H1 (cell line): ENCODE measurements at places on chromosomes 12 and 14.
A peak's percentile ranks its signal among the peaks of the same experiment; 100 is the strongest.

- H3K4me1 ChIP-seq: no peaks in the 10 kb centered on the region
- no peak overlapping the region for H3K4me3 ChIP-seq
- no peaks in the 10 kb centered on the region for H3K36me3 ChIP-seq
- H3K27ac ChIP-seq: no peak overlapping the region
- no peak for DNase-seq
- no peaks in the 10 kb centered on the region for H3K27me3 ChIP-seq
These were observed 55.6 kb downstream of the TRMT5 start for GRCh38 chr14:60925286-60925685.

DNA sequence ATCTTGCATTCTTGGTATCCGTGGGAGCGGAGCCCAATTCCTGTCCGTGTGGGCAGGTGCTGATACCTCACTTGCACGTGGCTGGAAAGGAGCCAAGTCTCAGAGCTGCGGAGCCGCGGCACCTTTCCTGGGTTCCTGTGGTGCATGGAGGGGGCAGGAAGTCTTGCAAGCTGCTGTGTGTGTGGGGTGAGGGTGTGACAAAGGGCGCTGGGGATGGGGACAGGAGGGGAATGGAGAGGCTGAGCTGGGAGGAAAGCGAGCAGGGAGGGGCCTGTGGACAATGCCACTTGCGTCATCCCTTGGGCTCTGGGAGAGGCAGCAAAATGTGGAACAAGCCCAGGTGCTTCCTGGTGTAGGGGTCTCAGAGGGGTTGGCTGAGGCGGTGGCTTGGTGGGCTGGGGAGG is 86.7 kb downstream of the CALM1 start:
- H3K27ac ChIP-seq: no peak overlapping the region
- H3K4me1 ChIP-seq: peaks cover 2% of the 10 kb centered on the region; the same call in 1 of the 2 replicates
- DNase-seq: no peak
- no peaks in the 10 kb centered on the region for H3K36me3 ChIP-seq
- H3K27me3 ChIP-seq: no peaks in the 10 kb centered on the region

- peaks cover 28% of the 10 kb centered on the region for H3K36me3 ChIP-seq
- peaks cover 8% of the 10 kb centered on the region; the same call in 1 of the 2 replicates for H3K4me1 ChIP-seq
- no peak for DNase-seq
- no peak overlapping the region for H3K4me3 ChIP-seq
- H3K27me3 ChIP-seq: no peaks in the 10 kb centered on the region
- H3K27ac ChIP-seq: no peak overlapping the region
These were observed 109.9 kb downstream of the NCOR2 start for GRCh38 chr12:124457287-124458219.

GRCh38 chr12:67578976-67579661 is 69.4 kb upstream of the DYRK2 start:
- H3K27me3 ChIP-seq: no peaks in the 10 kb centered on the region
- H3K4me1 ChIP-seq: no peaks in the 10 kb centered on the region
- H3K27ac ChIP-seq: no peak overlapping the region
- DNase-seq: no peak

DNA sequence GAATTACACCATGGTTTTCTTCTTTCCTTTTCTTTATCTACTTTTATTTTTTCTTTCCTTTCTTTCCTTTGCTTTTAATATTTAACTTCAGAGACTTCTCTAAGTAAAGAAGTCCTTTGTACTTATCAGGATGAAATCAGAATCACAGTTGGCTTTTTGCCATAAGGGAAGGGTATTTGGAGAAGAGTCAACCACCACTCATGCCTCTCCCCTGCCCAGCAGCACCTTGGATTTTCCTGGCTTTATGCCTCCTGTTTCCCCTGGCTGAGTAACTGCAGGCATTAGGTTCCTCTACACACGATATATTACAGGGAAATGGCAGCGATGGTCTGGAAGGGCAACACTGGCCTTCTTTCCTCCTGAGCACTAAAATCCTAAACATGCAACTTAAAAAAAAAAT is 266.4 kb upstream of the CAND1 start:
- no peaks in the 10 kb centered on the region for H3K36me3 ChIP-seq
- H3K27me3 ChIP-seq: no peaks in the 10 kb centered on the region
- no peak overlapping the region for H3K4me3 ChIP-seq
- H3K4me1 ChIP-seq: no peaks in the 10 kb centered on the region

DNA sequence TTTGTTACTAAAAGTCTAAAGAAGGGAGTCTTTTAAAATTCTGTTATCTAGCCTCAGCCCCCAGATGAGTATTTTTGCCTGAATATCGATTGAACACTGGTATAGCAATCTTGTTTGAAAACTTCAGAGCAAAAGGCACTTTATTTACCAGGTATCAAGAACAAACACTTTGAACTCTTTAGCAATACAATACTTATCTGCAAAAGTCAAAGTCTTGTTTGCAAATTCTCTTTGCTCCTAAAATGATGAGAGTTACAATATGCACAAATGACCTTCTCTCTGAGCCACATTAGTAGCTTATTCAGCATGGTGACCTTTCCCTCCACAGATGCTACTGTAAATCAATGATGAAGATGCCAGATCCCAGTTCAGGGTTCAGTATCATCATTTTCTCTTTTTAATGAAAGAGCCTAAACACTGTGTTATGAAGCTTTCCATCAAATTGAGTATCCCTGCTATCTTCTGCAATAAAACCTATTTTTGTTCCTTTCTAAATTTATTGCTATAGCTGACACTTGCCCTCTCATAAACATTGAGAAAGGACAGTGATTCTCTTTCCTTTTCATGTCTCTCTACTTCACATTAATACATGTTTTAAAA is 752.7 kb upstream of the MGAT4C start:
- H3K4me3 ChIP-seq: no peak overlapping the region
- DNase-seq: no peak
- no peaks in the 10 kb centered on the region for H3K4me1 ChIP-seq
- no peaks in the 10 kb centered on the region for H3K36me3 ChIP-seq

- H3K27me3 ChIP-seq: no peaks in the 10 kb centered on the region
- H3K4me1 ChIP-seq: no peaks in the 10 kb centered on the region
- H3K36me3 ChIP-seq: no peaks in the 10 kb centered on the region
- no peak overlapping the region for H3K4me3 ChIP-seq
- peak; percentile 20 for DNase-seq
These were observed 127.7 kb downstream of the ZFP36L1 start for GRCh38 chr14:68665131-68665530.

DNA sequence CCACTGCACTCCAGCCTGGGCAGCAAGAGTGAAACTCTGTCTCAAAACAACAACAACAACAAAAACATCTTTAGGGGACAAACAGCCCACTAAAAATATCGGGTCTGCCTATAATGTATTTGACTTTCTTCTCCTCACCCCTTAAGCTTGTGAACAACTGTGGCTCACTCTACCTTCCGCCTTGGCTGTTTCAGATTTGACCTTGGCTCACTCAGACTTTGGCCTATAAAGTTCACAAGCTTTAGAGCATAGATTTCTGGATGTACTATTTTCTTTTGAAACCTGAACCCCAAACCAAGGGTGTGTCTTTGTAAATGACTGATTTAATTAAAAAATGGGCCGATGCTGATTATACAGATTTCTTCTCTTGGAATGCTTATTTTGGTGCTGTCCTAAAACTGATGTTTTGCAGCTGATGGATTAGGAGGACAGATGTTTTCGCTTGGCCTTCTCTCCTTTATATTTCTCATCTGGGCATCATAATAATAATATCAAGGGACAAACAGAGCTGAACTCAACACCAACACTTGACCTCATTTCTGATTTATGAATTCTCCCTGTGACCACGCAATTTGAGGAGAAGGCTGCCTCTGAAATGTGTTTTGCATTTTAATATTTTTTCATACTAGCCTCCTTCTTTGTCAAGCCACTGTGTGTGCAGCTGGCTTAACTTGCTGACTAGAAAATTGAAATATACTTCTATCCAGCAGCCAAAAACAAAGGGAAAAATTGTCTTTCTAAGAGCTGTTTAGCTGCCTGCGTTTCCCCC is 40.2 kb upstream of the RASSF3 start:
- H3K4me3 ChIP-seq: no peak overlapping the region
- DNase-seq: no peak
- H3K4me1 ChIP-seq: peaks cover 12% of the 10 kb centered on the region
- no peaks in the 10 kb centered on the region for H3K36me3 ChIP-seq
- H3K27ac ChIP-seq: no peak overlapping the region

DNA sequence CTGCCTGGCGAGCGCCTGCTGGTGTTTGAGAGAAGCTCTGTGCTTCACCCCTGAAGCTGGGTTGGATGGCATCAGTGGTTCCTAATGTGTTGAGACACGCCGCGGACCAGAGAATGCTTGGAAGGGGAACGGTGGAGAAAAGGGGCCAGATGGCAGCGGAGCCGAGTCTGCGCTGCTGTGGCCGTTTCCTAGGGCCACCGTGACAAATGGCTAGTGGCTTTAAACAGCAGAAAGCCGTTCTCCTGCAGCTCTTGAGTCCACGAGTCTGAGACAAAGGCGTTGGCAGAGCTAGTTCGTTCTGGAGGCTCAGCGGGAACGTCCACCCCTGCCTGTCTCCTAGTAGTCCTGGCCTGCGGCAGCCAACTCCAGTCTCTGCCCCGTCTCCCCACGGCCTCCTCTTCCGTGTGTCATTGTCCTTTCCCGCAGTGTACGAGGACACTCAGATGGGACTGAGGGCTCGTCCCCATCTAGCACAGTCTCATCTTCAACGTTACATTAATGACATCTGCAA is 103.6 kb downstream of the ADGRD1 start:
- H3K4me1 ChIP-seq: no peaks in the 10 kb centered on the region
- H3K27me3 ChIP-seq: no peaks in the 10 kb centered on the region
- no peak overlapping the region for H3K27ac ChIP-seq
- DNase-seq: no peak
- no peak overlapping the region for H3K4me3 ChIP-seq

GRCh38 chr14:58637391-58638230 is at the start of gene DACT1:
Gene DACT1, plus strand, starts transcription at chr14:58637962. Its CDS starts 241 bp downstream, at chr14:58638203.
- H3K27ac ChIP-seq: no peak within 1 kb of the TSS
- DNase-seq: no peak
- H3K4me1 ChIP-seq: peaks cover 4% of the 10 kb centered on the region

- no peak overlapping the region for H3K27ac ChIP-seq
- H3K4me1 ChIP-seq: no peaks in the 10 kb centered on the region
- H3K27me3 ChIP-seq: no peaks in the 10 kb centered on the region
- DNase-seq: no peak
- H3K4me3 ChIP-seq: no peak overlapping the region
- H3K36me3 ChIP-seq: no peaks in the 10 kb centered on the region
These were observed 111.7 kb upstream of the RFLNA start for GRCh38 chr12:124183172-124183571.

DNA sequence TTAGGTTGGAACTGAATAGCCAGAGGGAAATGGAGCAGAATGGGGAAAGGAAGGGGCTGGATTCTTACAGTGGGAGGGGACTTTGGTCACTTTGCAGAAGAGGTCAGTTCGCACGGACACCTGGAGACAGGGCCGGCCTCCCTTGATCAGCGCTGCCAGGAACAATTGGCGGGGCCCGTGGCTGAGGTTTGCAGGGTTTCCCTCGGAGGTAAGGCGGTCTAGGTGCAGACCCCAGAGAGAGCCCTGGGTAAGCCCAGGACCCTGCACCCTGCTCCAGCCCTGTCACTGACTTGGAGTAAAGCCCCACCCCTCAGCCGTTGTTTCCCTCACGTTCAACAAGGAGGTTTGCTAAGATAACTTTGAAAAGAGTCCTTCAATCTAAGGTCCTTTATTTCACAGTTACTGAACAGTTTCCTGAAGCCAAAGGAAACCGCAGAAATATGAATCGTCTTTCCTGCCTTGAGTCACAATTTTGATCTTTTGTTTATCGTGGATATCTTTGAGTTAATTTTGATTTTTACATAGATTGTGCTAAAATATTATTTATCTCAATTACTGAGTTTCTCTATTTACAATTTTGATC is 231.4 kb upstream of the RTL1 start:
- H3K4me1 ChIP-seq: no peaks in the 10 kb centered on the region
- no peaks in the 10 kb centered on the region for H3K36me3 ChIP-seq
- no peak overlapping the region for H3K4me3 ChIP-seq
- H3K27ac ChIP-seq: no peak overlapping the region
- no peaks in the 10 kb centered on the region for H3K27me3 ChIP-seq

DNA sequence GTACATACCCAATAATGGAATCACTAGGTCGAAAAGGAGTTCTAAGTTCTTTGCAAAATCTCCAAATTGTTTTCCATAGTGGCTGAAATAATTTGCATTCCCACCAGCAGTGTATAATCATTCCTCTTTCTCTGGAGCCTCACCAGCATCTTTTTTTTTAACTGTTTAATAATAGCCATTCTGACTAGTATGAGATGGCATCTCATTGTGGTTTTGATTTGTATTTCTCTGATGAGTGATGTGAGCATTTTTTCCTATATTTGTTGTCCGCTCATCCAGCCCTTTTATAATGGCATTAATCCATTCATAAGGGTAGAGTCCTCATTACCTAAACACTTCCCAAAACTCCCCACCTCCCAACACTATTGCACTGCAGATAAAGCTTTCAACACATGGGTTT is 278.3 kb downstream of the SEC23A start:
- no peaks in the 10 kb centered on the region for H3K27me3 ChIP-seq
- no peak overlapping the region for H3K4me3 ChIP-seq
- no peaks in the 10 kb centered on the region for H3K36me3 ChIP-seq

DNA sequence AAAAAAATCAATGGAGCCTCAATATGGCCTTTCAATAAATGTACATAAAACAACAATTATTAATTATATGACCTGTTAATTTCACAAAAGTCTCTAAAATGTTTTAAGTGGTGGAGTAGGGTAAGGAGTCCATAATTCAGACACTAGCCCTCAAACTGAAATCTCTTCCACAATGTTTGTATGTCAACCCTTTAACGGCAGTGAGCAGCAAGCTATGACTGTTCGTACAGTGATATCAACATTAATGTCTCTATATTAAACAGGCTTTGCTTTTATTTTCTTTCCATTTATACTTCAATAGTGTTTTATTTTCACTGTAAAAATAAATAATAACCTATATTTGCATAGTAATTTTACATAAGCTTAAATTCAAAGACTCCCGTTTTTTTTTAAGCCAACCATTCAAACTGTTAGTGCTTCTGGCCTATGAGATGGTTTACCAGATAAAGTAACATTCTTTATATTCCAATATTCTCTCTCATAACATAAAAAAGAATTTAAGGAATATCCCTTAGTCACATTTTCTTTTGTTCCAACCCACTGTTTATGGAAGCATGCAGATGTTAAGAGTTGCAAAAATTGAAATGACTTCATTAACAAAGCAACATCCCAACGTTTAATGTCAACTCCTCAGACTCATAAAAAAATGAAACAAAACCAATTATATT is 2.3 kb downstream of the CDK17 start:
- no peak overlapping the region for H3K27ac ChIP-seq
- no peaks in the 10 kb centered on the region for H3K36me3 ChIP-seq
- no peak for DNase-seq
- peak overlapping the region; percentile 83 for H3K4me3 ChIP-seq
- H3K27me3 ChIP-seq: no peaks in the 10 kb centered on the region

DNA sequence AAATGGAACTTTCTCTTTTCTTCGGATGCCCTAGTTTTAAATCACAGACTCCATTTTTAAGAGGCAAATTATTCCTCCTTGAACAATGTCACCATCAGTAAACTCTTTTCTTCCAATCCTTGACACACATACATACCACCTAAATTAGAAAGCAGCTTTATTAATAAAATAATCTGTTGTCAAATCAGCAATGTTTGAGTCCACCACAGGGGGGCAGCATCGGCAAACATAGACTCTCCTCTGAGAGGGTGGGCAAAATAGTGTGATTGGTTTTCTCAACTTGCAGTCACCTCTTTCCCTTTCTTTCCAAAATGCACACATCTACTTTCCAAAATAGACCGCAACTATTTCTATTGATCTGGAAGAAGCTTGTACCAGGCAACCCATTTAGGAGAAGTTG is 438.4 kb upstream of the OR4E1 start:
- no peak overlapping the region for H3K27ac ChIP-seq
- H3K36me3 ChIP-seq: no peaks in the 10 kb centered on the region
- no peaks in the 10 kb centered on the region for H3K27me3 ChIP-seq
- DNase-seq: no peak
- no peaks in the 10 kb centered on the region for H3K4me1 ChIP-seq
